Esophagus squamous epithelium (tissue), 5 donors: ENCODE measurements at places on chromosomes 3 and 15.

DNA sequence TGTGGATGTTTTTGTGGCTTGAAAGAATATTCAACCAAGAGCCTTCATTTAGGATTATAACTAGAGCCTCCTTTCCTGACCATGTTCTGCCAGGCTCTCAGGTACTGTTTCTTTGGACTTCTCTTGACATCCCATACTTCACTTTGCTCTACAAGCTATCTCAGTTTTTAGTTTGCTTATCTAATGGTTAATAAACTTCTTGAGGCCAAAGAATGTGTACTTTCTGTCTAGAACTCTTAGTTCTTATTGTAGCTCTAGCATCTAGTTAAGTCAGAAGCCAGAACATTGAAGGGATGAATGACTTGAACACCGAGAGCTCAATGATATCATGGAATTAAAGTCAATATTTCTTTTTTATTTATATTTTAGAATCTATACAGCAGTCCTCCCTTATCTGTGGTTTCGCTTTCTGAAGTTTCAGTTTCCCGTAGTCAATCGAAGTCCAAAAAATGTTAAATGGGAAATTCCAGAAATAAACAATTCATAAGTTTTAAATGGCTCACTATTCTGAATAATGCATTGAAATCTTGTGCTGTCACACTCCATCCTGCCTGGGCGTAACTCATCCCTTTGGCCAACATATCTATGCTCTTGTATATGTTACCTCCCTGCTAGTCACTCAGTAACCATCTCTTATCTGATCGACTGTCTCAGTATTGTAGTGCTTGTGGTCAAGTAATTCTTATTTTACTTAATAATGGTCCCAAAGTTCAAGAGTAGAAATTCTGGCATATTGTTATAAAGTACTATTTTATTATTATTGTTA lies 368.6 kb upstream of the RBMS3 start:
- no peak for DNase-seq

- DNase-seq, result no peak
These were observed 853 bp downstream of the TCAIM start for GRCh38 chr3:44339181-44340057.

GRCh38 chr15:51366920-51367319 lies 25.5 kb downstream of the GLDN start:
- DNase-seq, result no peak

GRCh38 chr3:28242519-28242918 lies 1.1 kb downstream of the CMC1 start:
- no peak for DNase-seq

DNA sequence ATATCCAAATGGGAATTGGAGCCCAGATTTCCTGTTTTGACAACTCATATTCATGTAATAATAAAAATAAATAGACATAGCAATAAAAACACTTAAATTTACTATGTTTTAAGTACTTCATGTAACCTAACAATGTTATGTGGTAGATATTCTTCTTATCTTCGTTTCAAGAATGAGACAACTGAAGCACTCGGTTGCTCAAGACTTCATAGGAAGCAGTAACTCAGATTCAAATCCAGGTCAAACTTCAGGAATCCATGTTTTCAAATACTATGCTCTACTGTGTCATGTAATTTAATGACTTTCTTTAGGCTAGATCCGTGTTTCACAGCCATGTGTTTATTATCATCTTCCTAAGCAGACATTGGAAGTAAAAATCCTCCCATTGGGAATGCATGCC lies 492.2 kb downstream of the CNTN3 start:
- DNase-seq, result no peak

DNA sequence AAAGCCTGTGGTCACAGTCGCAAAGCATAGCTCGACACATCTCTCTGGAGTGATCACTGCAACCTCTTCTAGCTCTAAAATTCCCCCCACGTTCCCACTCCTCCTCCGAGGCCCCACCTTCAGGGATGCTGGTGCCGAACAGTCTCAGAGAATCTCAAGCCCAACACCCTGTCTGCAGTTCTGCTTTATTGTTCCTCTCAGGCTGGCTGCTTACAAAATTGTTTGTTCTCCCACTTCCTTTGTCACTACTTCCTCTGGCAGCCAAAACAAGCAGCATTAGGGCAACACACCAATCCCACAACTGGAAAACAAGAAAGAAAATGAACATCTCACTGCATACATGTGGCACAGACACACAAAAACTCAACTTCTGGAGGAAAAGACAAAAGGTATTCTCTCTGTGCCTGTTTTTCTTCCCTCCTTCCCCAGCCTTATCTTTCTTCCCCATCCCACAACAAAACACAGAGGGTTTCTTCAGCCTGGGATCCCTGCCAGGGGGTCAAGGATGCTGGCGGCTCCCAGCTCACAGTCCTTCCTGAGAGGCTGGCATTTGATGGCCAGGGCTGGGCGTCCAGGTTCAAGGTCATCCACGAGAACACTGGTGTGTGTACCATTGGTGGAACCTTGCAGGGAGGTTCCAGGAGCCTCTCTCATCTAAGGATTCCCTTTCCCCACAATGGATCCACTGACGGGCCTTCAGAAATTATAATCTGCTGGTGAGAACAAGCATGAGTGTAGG lies 108.4 kb downstream of the TMCO5A start:
- no peak for DNase-seq

DNA sequence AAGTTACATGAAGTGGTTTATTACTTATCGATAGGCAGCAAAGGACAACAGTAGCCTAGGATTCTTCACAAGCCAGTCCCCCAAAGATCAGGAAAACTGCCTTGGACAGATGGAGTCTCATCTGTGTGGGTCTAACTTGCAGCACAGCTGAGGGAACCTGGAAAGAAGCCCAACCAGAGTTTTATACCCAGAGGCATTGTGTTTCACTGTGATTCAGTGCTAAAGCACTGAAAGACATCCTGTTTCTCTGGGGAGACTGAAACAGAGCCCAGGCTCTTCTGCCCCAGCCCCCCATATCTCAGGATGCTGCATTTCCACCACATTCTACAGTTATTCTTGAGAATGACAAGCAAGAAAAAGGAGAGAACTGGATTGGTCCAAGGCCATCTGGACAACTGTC lies 48.2 kb upstream of the PYDC2 start:
- no peak for DNase-seq

GRCh38 chr15:56978898-56979662 lies 60.6 kb downstream of the TCF12 start:
- no peak for DNase-seq

- DNase-seq, result no peak
These were observed 40.9 kb upstream of the RPL35A start for GRCh38 chr3:197908957-197909701.

GRCh38 chr15:56537881-56538280 lies 72.9 kb upstream of the MNS1 start:
- DNase-seq, result no peak

GRCh38 chr3:13080591-13080990 lies 7.4 kb upstream of the IQSEC1 start:
- DNase-seq, result no peak

- DNase-seq, result no peak
These were observed 102.9 kb downstream of the LRRC49 start for GRCh38 chr15:70995383-70995970.
